ENCODE measurements at places on chromosomes 4 and X.

GRCh38 chrX:19683817-19684216, 168.5 kb upstream of the MAP3K15 start:
- DNase-seq = no peak

GRCh38 chrX:107672955-107673378, 44.7 kb downstream of the PRPS1 start:
- peak; percentile 56 for DNase-seq

- no peak for DNase-seq
These were observed 147.3 kb upstream of the CLNK start for GRCh38 chr4:10831727-10832408.

DNA sequence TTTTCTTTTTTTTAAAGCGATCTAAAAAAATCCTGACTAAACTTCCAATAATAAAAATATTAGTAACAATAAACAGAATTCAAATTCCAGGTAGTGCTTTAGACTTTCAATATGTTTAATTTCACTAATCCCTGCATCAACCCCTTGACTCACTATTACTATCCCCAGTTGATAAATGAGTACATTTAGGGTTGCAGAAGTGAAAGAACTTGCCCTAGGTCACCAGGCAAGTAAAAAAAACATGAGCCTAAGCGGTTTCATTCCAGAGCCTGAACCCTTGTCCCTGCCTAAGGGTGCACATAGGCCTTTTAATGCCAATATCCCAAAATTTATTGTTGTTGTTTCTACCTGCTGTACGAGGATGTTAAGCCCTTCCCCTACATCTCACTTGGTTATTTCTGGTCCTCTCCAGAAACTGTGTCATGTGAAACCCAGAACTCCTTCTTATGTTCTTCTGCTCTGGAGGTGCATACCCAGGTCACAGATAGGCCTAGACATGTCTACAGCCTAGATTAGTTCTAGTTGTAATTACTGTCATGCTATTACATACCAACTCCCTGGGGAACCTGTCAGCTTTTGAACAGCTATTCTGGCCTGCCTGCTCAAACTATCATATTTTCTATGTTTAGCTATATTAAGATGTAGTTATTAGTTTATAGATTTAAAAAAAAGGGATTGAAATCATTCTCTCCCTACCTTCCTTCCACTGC, 244.5 kb upstream of the PITX2 start:
- no peak for DNase-seq

GRCh38 chr4:88788895-88789294, 91.3 kb upstream of the NAP1L5 start:
- DNase-seq = no peak

DNA sequence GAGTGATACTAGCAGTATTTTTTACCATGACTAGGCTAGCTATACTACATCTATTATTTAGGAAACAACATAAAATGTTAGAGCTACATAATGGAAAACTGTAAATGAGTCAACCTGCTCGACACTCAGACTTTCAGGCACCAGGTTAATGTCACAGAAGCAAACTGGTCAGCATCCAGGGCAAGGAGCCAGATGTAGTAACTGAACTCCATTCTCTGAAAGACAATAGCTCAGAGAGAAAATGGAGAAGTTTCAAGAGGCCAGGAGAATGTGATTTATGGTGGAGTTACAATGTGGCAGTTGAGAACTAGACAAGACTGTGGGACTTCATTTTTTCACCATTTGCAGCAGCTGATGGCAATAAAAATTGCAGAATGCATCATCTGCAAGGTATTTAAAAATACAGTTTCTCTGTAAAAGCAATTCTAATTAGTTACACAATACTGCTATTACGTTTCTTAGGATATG, 342.7 kb upstream of the PABPC4L start:
- DNase-seq = no peak

DNA sequence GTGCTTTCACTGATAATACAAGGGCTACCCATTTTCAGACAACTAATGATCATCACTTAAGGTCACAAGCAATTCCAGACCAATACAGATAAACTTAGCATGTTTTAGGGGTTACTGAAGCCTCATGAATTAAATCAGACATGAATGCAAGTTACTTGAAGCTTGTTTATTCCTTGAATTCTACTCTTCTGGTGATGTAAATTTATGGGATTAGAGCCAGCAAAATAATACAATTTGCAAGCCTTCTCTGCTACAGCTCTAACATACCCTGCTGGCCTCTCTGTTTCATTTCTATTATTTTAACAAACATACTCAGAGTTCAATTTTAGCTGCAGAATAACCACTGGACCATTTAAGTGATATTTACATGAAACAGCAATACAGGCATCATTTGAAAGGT, 60.7 kb downstream of the PCDH19 start:
- no peak for DNase-seq

DNA sequence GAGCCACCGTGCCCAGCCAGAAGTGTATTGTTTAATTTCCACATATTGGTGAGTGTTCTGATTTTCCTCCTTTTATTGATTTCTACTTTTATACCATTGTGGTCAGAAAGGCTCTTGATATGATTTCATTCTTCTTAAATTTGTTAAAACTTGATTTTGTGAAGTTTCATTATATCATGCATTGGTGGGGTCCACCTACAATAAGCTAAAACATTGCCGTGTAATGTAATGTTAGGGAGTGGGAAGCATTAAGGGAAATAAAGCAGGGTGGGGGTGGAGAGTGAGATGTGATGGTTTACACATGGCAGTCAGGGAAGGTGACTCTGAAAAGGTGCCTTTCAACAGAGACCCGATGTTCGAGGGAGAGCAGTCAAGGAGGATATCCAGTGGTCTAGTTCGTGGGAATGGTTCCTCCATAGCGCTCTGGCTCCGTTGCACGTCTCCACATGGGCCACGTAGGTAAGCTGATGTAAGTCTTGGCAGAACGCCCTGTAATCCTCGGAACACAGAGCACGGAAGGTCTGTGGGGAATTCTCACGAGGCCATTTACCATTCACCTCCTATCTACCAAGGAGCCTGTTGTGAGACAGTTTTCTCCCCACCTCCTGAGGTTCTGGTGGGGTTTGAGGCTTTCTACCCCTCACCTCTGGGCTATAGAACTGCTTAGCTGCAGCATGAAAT, 7.7 kb upstream of the WDR13 start:
- DNase-seq = no peak

DNA sequence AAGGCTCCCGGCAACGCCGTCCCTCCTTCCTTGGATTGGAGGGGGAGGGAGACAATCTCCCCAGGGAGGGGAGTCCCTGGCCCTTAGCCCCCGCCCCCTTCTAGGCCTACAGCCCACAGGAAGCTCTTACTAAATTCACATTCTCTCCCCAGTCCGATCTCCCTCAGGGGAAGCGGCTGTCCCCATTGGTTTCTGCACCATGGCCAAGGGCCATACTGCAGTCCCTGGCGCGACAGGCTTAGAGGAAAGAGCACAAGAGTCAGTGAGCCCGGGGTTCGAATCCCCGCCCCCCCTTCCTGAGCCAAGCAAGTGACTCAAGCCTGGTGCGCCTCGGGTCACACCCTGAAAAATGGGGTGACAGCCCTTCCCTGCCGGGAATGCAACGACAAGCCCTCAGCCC, 1.1 kb downstream of the ABLIM2 start:
- no peak for DNase-seq

GRCh38 chrX:115533485-115533884, 27.5 kb upstream of the PLS3 start:
- DNase-seq = no peak

DNA sequence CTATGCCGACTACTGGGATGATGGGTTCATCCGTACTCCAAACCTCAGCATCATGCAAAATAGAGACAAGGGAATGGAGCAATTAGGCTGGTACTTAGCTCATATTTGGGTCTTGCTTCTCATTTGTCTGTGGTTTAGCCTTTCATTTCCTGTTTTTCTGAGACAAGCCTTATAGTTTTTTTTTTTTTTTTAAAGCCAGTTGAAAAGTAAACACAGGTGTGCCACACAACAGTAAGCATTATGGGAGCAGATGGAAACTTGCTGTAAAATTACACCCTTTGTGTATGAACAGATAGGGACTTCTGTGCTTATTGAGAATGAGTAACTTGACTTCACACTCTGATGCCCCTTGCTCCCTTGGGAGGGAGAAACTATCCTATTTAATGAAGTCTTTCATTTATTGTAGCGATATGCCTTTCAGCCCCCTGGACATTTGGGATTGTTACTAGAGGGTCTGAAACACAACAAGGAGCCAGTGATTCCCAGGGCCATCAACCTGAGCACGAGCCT, 13.7 kb downstream of the RASSF6 start:
- no peak for DNase-seq

GRCh38 chr4:53012738-53013137, 150.6 kb downstream of the RASL11B start:
- no peak for DNase-seq

DNA sequence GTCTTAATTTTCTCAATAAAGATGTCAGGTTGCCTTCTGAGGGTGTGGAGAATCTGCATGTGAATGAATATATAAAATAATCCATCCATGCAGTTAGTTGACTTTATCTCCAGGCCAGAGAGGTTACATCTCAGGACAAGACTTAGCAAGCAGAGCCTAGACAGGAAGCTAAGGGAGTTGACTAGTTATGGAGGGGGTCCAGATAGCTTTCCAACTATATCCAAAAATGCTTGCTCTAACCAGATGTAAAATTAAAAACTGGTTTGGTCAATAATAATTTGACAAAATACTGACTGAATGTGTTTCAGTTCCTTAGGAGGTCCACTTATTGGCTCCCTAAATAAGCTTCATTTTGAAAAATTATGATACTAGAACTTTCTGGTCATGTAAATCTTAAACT, 101.4 kb downstream of the PAPSS1 start:
- no peak for DNase-seq

DNA sequence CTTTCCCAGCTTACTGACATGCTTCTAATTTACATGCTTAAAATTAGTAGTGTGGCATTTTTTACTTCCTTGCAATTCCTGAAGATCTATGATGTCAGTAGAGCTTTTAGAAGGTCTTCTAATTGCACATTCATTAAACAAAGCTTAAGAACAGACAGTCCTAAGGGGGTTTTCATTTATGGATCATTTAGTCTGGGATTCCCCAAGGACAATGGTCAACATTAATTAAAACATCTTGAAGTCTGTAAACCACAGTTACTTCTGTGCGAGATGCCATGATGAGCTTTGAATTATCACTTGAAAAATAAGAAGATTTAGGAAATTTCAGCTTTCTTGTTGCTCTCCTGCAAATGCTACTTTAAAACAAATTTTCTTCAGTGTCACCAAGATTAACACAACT, 20.2 kb downstream of the ANXA3 start:
- DNase-seq = no peak

DNA sequence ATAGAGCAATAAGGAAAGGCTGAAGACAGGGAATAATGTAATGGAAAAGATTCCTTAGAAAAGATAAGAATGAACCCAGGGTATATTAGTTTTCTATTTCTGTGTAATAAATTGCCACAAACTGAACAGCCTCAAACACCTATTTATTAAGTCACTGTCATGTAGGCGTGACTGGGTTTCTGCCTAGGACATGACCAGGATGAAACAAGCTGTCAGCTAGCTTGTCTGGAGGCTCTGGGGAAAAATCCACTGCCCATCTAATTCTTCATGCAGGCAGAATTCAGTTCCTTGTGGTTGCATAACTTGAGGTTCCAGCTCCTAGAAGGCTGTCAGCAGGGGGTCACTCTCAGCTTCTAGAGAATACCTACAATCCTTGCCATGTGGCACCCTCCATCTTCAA, 277.7 kb downstream of the TMA16 start:
- DNase-seq = no peak

GRCh38 chr4:5827108-5828004, 65.5 kb downstream of the CRMP1 start:
- no peak for DNase-seq

DNA sequence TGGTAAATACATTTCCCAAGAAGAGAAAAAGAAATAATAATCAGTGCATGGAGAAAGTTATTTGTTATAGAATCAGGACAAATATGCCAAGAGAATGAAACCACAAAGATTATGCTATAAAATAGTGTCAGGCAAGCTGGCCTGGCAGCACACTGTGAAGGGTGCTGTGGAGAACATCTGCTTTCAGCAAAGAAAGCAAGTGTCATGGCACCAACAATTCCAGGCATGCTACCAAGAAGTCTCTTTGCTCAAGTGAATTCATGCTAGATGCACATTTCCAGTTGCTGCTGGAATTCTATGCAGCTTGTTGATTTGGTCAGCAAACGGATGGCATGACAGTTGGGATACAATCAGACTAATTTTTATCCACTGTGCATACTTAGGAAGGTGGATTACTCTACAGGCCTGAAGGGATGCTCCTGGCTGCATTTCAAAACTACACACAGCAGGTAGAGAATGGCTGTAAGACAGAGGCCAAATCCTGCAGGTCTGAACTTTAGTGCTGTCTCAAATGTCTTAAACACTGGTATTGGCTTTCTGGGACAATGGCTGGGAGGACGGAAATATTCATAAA, 154.6 kb upstream of the FAT1 start:
- DNase-seq = no peak

DNA sequence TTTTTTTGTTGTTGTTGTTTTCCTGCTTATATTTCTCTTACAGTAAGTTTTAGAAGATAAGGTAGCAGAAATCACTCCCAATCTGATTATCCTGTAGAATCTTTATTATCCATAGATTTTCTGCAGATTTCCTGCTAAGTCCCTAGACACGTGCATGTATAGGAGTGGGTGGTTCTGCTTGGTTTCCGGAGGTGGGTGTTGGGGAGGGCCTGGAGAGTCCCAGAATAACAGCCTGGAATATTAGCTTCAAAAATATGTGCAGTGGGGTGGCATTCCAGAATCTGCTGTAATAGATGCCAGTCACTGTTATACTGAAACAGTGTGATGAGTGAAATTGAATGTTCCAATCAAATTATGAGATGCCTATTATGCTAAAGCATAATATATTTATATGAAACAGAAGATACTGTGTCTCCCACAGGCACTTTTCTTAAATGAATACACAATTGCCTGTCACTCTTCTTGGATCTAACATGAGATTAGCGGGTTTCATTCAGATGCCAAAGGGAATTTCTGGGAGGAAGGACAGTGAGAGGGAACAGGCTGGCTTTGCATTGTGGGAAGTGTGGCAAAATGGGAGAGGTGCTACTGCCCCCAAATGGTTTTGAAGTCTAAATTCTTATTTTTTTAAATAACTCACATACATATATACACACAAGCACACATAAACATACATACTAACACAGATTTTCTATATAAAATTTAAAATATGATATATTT, 37.6 kb downstream of the C4orf50 start:
- no peak for DNase-seq

GRCh38 chr4:105990933-105991332, 95.7 kb downstream of the NPNT start:
- no peak for DNase-seq

- no peak for DNase-seq
These were observed 47.7 kb upstream of the FAM9A start for GRCh38 chrX:8848911-8849310.

GRCh38 chrX:65910899-65911298, 129.0 kb downstream of the VSIG4 start:
- DNase-seq = no peak

DNA sequence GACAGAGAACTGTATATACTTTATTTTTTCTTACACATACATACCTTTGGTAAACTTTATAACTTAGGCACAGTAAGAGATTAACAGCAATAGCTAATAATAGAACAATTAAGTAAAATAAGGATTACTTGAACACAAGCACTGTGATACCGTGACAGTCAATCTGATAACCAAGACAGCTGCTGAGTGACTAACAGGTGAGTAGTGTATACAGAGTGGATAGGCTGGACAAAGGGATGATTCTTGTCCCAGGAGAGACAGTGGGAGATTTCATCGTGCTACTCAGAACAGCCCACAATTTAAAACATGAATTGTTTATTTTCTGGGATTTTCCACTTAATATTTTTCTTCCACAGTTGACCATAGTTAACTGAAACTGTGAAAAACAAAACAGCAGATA, 411.8 kb downstream of the PPP1R2C start:
- no peak for DNase-seq

All from activated CD4-positive, alpha-beta T cell treated with anti-CD3 and anti-CD28 coated beads for 24 hours (primary cell).